Aorta (tissue), 5 donors: ENCODE measurements at places on chromosomes 7 and 10.

- no peak for DNase-seq
Measured at GRCh38 chr10:804787-805619, 115.5 kb upstream of the DIP2C start.

DNA sequence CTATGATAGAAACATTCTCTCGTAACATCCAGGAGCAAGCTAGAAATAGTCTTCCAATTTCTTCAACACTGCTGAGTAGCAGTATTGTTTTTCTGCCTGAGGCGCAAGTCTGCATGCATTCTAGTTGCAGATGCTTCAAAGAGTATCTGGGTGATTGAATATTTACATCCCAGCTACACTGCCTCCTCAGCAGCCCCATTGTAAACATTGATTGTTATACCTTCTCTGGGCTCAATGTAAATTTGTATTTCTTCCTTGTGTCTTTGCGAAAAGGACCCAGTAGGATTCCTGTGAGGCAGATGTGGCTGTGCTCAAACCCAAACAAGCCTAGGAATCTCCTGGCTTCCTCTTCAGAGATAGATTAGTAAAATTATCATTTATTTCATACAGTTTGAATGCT lies 320.7 kb downstream of the CDC14C start:
- no peak for DNase-seq

- no peak for DNase-seq
Measured at GRCh38 chr10:94225589-94225988, 137.2 kb downstream of the NOC3L start.

DNA sequence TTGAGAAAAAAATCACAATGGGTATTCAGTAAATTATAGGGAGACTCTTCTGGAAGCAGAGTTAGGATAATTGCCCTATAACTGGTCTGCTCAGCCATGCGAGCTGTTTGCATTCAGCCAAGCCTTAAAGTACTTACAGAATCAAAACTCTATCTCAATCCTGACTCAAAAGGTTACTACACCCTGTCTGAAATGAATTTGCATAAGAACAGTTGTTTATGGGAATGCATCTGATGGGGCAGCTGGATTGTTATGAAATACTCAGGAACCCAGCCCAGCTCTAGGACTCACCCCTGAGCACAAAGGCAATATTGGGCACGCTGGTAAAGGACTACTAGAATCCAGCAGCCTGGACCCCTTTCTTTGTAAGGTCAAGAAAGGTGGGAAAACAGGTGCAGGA lies 38.8 kb downstream of the AKR1B15 start:
- DNase-seq = no peak

GRCh38 chr10:19817231-19817933 lies 1.1 kb downstream of the PLXDC2 start:
- DNase-seq = peak; percentile 62

DNA sequence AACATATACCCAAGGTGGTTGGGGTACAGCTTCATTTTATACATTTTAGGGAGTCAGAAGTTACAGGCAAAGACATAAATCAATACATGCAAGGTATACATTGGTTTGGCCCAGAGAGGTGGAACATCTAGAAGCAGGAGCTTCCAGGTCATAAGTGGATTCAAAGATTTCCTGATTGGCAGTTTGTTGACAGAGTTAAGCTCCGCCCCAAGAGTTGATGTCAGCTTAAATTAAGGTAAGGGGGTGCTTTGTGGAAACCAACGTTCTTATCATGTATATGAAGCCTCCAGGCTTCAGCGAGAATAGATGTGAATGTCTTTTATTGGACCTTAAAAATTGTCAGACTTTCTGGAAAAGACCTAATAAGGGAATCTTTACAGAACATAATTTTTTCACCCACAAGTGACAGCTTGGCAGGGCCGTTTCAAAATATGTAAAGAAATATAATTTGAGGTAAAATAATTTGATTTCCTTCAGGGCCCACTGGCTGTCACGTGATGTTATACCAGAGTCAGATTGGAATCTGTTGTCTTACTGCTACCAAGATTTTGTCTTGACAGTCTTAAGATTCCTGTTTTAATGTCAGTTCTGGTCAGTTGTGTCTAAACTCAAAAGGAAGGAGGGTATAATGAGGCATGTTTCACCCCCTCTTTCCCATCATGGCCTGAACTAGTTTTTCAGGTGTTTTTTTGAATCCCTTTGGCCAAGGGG lies 6.3 kb upstream of the PANK1 start:
- DNase-seq = no peak

- DNase-seq = no peak
Measured at GRCh38 chr7:80095545-80095944, 39.1 kb upstream of the GNAI1 start.

- DNase-seq = no peak
Measured at GRCh38 chr7:33707427-33707826, 197.9 kb upstream of the BMPER start.

- peak; percentile 86 for DNase-seq
Measured at GRCh38 chr7:47587351-47587750, 5.4 kb upstream of the TNS3 start.

GRCh38 chr7:27689591-27690164 lies 27.0 kb upstream of the HIBADH start:
- DNase-seq = no peak

DNA sequence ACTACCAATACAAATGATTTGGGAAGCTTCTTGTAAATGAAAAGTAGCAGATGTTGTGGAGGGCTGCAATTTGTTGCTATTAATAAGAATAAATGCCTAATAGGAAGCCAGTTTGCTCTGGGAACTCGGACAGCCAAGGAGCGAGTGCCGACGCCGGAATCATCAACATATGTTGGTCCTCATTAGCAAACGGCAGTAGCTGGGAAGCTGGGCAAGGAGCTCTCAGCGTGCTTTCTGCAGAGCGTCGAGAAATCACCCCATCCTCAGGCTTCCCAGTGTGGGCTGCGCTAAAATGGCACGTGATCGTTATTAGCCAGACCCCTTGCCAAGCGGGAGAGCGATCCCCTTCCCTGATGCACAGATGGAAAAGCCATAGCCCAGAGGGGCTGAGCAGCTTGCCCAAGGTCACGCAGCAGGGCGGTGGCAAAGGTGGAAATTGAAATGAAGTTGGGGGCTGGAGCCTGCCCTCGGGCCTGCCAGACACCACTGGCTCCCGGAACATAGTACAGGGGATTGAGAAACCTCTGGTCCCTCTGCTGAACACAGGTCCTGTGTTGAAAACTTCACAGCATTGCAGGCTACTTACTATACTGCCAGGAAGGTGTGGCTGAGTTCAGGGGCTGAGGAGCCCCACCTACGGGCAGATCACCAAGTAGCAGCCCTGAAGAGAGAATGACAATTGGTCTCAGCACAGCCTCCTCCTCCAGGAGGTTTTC lies 326.9 kb downstream of the PLXNA4 start:
- DNase-seq = no peak

- no peak for DNase-seq
Measured at GRCh38 chr10:44009891-44010632, 361.4 kb upstream of the ZNF32 start.

GRCh38 chr10:68139448-68140272 lies 30.4 kb downstream of the MYPN start:
- no peak for DNase-seq
